ENCODE measurements at places on chromosomes 7 and 10.

- no peak for DNase-seq
These were observed 258.0 kb upstream of the SEMA3A start for GRCh38 chr7:84452618-84453017.

DNA sequence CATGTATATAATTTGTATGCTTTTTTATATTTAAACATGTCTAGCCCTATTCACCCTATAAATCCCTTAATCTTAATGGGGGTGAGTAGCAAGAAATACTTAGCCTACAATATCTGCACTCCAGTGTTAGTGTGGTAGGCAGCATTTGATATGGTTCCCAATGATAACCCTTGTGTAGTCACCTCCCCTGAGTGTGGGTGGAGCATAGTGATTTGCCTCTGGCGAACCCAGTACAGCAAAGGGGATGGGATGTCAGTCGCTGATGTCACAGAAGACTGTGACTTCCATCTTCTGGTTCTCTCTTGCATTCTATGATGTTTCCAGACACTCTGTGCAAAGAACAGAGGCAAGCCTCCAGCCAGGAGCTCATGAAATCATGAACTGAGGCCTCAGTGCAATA, 211.2 kb downstream of the CRPPA start:
- no peak for DNase-seq

GRCh38 chr10:132640326-132641125, 102.9 kb downstream of the INPP5A start:
- DNase-seq: no peak

DNA sequence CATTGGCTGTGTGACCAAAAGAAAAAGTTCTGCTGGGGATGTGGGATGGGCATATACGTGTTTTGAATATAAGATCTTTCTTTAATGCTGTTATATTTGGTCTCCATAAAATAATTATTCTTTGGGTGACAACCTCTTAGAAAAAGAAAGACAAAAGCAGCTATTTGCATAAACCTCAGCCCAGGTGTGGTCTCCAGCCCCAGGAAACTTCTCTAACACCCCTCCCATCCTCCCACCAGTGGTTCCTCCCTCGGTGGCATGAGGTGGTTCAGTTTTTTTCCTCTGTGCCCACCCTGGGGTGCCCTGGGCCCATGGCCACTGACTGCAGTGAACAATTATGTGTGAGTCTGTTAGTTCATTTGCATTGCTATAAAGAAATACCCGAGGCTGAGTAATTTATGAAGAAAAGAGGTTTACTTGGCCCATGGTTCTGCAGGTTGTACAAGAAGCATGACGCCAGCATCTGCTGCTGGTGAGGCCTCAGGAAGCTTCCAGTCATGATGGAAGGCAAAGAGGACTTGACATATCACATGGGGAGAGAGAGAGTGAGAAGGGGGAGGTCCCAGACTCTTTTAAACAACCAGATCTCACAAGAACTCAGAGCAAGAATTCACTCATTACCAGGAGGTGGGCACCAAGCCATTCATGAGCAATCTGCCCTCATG, 165.9 kb downstream of the CUX1 start:
- DNase-seq: no peak

DNA sequence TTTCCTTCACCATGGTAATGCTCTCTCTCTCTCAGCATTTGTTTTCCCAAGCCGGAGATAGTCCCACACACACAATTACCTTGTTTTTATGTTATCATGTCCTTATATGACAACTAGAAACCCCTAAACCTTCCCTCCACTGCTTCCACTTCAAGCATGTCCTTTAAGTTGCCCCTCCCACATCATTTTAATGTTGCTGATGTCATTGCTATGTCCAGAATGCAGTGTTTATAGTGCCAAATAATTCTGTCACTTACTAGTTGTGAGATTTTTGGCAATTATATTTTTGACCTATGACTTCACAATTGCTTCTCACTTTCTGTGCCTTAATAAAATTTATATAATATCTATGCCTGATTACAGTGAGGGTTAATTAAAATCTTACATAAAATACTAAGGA, 645.9 kb downstream of the XPNPEP1 start:
- no peak for DNase-seq

GRCh38 chr10:32955299-32955772, 2.7 kb downstream of the ITGB1 start:
- DNase-seq: no peak
